HFF-Myc (cell line): ENCODE measurements at places on chromosomes 7 and 10.

DNA sequence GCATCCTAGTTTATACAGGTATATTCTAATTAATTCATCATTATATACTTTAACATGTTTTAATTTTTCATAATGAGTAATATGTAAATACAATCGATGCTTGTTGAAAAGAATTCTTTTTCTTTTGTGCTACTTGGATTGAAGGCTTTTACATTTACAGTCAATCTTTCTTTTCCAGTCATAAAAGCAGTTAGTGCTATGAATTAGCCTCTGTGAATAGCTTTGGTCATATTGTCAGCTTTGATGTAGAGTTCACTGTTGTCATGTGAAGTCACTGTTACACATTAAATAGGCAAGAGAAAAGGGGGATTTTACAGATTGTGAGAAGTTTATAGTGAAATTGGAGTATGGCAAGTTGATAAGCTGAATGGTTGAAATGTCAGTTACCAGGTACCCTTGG lies 103.3 kb upstream of the FAM133B start:
- no peak for DNase-seq

DNA sequence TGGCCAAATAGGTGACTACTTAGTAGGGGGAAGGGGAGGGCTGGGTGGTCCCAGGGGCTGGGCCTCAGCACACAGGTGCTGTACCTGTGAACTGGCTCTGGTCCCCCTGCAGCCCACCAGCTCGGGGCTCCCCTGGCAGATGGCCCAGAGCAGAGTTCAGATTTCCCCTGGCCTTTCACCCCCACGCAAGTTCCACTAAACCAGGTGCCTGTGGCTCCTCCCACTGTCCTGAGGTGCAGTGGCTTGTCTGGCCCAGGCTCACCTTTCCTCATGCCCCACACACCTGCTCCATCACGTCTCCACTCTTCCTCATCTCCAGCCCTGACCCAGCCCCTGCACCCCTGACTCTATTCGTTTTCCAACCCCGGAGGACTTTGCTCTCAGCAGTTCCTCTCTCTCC lies 47.3 kb upstream of the OPALIN start:
- DNase-seq: no peak

GRCh38 chr7:155344270-155344617 lies 46.6 kb downstream of the INSIG1 start:
- DNase-seq: no peak

DNA sequence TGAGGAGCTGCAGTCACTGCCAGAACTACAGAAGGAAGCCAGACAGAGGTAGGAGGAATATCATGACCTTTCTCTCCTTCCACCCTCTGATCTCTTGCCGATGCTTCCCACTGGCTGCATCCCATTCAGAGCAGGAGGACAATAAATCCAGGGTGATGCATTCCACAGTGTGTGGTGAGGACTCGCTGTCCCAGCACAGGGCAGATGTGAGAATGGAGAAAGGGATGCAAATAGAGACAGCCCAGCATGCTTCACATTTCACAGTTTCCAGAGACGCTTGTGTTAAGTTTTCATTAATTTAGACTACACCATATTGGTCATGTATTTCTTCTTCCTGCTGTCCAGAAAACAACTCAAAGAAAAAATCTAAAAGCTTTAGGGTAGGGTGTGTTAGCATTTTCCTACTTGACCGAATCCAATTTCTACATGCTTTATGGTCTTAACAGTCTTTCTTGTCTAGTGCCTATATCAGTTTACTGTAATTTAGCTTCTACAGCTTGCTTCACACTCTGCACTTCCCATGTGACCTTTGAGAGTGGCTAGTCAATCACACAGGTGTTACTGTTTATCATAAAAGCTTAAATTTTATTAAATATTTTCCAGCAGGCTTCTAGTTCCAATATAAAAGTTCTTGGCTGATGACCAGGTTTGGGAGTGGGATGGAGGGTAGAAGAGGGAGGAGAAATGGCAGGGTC lies 155.6 kb downstream of the RAPGEF5 start:
- DNase-seq: no peak

GRCh38 chr7:104174798-104175197 lies 33.0 kb downstream of the ORC5 start:
- no peak for DNase-seq

DNA sequence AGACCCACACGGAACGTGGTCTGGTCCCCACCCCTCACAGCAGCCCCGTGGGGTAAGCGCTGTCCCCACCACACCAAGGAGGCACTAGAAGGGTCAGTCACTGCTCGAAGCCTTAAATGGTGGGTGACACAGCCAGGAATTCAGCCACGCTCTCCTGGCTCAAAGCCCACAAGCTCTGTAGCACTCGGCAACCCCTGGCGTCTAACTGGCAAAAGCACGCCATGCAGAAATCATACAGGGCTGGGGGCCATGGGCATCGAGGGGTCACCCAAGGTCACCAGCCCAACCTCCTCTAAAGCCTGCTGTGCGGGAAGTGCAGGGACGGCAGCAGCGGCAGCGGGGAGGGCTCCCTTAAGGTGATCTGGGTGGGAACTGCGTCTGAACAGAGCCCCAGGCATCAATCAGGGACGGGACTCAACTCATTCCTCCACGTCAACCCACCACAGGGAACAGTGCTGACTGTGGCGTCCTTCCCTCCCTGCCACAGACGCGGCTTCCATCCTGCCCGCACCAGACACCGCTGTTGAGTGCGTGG lies 7.8 kb downstream of the GPER1 start:
- no peak for DNase-seq

DNA sequence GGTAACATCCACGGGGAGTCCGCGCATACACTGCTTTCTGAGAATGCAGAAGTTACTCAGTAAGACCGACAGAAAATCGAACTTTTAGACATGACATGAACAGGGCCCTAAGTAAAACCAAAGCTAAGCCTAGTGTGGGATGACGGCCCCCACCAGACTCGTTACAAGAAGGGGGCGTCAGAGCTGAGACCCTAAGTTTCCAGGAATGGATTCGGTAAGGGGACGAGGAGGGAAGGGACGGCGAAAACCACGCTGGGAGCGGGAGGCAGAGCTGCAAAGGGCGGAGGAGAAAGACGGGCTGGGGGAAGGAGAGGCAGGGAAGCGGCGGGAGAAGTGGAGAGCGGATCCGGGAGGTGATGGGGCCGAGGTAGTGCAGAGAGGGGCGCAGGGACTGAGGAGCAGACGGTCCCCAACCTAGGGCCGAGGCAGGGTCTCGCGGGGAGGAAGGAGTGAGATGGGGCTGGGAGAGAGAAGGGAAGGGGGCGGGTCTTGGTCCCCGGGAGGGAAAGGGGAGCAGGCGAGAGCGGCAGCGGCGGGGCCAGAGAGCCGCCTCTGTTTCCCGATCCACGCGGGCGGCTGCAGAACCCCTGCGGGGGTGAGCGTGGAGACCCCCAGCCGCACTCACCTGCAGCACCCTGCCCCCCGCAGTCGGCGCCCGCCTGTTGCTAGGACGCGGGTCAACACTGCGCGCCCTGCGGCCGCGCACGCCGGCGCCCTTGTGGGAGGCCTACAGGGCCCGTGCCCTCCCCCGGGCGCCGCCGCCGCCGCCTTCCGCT lies 513 bp downstream of the ODAD2 start:
- DNase-seq: no peak

GRCh38 chr10:60267802-60268201 lies 121.9 kb downstream of the ANK3 start:
- DNase-seq: no peak

GRCh38 chr10:88962336-88962735 lies 9.8 kb upstream of the ACTA2 start:
- DNase-seq: no peak

- no peak for DNase-seq
Observed at GRCh38 chr7:35522697-35523096, 172.2 kb downstream of the HERPUD2 start.

- peak; percentile 69 for DNase-seq
Observed at GRCh38 chr7:142357953-142358520, 100.2 kb upstream of the PRSS58 start.

DNA sequence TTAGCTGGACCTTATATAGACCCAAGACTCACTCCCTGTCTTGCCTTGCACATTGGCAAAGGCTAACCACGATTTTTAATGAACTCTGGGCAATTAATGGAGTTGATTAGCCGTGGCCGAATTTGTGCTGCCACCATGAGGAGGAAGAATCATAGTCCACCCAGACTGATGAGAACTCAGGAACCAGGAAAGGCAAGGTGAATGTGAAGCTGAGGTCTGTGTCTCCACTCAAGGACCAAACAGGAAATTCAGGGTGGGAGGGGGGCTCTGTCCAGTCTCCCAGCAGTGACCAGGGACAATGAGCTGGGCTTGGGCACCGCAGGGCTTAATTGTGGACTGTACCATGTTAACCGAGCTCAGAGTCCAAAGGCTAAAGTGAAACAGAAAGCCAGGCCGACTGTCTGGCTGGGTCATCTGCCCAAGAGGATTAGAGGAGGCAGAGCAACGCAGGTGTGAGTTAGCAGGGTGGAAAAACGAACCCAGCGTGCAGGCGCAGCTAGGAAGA lies 127.0 kb upstream of the JCAD start:
- no peak for DNase-seq

DNA sequence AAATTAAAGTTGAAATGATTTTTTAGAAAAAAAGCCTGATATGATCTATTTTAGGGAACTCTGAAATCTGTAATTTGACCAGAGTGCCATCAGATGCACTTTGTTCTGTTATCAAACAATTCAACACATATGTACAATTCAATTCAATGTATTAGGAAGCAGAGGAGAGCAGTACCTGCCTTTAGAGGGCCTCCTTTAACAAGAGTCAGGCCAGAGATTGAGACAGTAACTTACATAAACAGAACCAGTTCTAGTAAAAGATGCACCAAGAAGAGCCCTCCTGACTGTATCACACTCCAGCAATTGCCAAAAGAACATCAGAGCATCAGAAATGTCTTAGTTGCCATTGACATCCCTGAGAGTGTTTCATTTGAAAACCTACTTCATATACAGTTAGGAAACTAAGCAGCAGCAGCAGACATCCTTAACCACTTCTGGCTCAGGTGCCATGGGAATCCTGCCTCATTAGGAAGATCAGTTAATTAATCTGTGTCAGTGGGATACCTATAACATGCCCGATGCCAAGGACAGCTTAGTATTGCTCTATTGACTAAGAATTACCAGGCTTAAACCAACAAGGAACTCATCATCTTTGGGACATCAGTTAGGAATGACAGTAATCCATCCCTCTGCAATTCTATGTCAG lies 1222.6 kb upstream of the LRRN3 start:
- DNase-seq: no peak
